ENCODE measurements at places on chromosomes 2 and 18. TPM values are rescaled to one million over a fixed set of nuclear protein-coding genes. Genes with fewer than 3 reads are reported as not detected.

The ANKRD30BL gene
- not detected for total RNA-seq

The STARD6 gene
- not detected for total RNA-seq

The CAPN14 gene
- 0.17 TPM for total RNA-seq

The CDH19 gene
- total RNA-seq = not detected

The MC2R gene
- not detected for total RNA-seq

The C2orf81 gene
- total RNA-seq = 3.7 TPM

The PELI1 gene
- total RNA-seq = 22.6 TPM

The CHPF gene
- total RNA-seq = 8.1 TPM

The RNF152 gene
- 0.17 TPM for total RNA-seq

The HOXD13 gene
- not detected for total RNA-seq

The XPO1 gene
- 197 TPM for total RNA-seq

The NEU4 gene
- total RNA-seq = 0.20 TPM

The FAHD2A gene
- 38.2 TPM for total RNA-seq

The OR6B2 gene
- total RNA-seq = not detected

The FRZB gene
- total RNA-seq = not detected

Measured in activated naive CD8-positive, alpha-beta T cell treated with anti-CD3 and anti-CD28 coated beads, Interleukin-2, amount 10 ng/mL, durations not matched to agents 7 days and 5 days (primary cell).